ENCODE measurements at places on chromosomes 5 and 9.

GRCh38 chr5:132322266-132322665 lies 28.1 kb downstream of the SLC22A4 start:
- no peak for DNase-seq

- DNase-seq: no peak
These were observed 42.0 kb downstream of the CSF1R start for GRCh38 chr5:150044329-150044681.

DNA sequence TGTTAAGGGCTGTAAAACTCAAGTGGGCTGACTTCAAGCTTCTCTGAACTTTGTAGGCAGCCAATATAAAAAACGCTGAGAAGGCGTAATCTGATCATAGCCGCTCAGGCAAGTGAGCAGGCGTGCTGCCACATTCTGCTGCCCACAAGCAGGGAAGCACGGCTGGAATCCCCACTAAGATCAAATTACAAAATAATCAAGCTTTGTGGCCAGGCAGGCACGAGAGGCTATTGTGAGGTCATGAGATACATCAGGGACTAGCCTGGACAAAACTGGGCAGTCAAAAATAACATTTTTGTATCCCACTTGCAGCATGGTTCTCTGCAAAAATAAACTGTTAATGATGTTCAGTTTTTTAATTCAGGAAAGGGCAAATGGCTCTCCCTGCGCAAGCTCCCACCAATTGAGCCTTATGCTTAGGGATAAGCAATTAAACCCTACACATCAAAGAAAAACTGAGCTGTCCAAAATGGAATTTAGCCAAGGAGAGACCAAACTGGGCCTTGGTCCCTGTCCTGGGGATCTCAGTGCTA lies 64.0 kb downstream of the POU5F2 start:
- no peak for DNase-seq

DNA sequence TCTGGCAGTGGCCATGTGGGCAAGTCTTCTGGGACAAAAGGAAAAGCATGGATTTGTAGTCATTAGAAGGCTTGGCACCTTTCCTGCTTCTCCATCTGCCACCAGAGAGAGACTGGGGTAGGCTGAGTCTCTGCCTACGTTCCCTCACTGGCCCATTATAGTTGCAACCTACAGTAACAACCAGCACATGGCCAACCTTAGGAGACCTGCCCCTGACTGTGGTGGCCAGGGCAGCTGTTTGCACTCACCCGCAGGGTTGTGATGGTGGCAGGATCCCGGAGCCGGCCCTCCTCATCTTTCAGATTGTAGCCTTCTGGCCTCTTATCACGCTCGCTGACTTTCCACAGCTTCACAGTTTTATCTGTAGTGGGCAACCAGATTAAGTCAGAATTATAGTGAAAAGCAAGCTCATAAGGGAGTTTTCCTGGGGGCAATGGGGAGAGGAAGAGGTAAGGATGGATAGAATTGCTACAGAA lies 174.9 kb upstream of the GPR151 start:
- no peak for DNase-seq

DNA sequence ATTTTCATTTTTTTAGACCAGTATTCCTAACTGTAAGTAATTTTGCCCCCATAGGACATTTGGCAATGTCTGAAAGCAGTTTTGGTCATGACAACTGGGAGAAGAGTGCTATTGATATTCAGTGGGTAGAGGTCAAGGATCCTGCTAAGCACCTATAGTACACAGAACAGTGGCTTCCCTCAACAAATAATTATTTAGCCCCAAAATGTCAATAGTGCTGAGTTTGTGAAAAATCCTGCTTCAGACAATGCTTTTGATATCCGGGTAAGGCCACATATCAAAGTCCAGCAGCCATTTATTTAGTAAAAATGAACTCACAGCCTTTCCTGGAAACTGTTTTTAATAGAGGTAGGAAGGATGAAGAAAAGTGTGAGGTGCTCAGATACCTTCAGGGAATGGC lies 8.1 kb upstream of the TARS1 start:
- no peak for DNase-seq

- DNase-seq: no peak
These were observed 116.0 kb downstream of the NMUR2 start for GRCh38 chr5:152288917-152289595.

DNA sequence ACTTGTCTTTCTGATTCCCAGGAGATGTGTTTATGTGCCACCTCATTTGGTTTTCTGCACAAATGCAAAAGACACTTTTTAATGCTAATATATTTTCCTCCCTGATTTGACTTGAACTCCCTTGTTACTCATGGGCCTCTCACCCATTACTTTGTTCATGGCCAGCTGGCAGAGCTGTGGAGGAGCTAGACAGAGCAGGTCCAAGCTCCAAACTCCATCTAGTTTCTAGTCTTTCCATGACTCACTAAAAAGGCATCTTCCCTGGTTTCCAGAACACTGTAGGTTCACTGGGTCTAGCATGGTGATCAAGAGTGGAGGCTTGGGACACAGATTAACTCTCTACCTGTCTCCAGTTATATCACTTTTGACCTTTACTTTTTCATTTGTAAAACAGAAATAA lies 161.0 kb upstream of the SLC28A3 start:
- DNase-seq: no peak

DNA sequence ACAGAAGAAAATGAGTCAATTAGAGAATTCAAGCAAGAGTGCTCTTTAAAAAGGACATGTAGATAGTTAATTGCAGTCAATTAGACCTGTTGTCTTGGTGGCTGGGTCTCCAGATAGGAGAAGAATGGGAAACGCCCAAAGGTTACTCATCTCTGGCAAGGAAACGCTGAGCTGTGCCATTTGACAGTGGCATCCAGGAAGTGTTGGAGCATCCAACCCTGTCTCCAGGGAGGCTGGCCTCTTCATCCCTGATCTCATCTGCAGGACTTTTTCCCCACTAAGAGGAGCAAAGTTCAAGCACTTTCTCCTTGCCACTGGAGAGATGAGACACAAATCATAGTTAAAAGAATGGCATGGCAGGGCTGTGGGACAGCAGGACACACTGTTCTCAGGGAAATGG lies 111.7 kb upstream of the MSX2 start:
- DNase-seq: no peak

GRCh38 chr9:109411069-109411761 lies 86.9 kb downstream of the PTPN3 start:
- peak; percentile 27 for DNase-seq

DNA sequence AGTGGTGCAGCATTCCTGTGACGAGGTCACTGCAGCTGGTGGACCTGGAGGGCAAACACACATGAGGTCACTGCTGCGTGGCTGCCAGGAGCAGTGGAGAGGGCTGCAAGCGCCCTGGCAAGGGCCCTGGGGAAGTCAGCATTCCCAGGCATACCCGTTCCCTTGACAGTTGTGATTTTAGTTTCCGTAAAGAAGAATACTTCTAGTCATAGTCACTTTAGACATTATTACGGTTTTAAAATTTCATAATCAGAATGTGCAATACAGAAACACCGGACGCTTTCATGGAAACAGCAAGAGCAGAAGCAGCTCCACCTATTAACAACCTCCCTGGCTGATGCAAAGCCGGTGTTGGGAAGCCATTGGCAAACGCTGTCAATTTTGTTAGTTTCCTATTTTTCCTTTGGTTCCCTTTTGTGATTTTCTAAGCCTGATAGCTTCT lies 129.8 kb downstream of the GADD45G start:
- DNase-seq: no peak

DNA sequence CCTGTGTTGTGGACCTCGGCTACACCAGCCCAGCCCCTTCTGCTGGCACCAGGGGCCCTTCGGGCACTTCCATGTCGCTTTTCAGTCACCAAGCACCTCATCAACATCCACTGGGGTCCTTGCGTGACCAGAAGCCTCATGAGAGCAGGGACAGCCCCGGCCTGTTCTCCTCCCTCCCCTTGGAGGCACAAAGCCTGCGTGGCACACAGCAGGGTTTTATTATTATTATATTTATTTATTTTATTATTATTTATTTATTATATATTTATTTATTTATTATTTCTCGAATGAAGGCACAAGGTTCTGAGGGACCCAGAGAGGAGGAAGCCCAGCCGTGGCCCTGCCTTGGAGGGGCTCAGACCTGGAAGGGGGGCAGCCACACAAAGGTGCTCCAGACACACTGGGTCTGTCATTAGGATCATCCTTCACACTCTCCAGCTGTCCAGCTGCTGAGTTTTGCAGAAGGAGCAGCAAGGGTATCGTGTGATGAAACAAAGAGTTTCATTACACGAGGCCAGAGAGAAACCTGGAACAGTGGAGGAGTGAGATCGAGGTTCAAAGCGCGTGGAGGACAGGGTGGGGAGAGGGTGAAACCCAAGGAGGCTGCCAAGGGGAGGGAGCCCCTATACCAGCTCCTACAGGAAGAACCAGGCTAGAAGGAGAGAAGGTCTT lies 5.2 kb downstream of the VAV2 start:
- no peak for DNase-seq

GRCh38 chr9:138120072-138120471 lies 242.5 kb downstream of the CACNA1B start:
- DNase-seq: no peak

GRCh38 chr9:76984486-76984885 lies 35.0 kb upstream of the FOXB2 start:
- DNase-seq: no peak

- DNase-seq: no peak
These were observed 118.7 kb downstream of the DROSHA start for GRCh38 chr5:31413030-31413812.

DNA sequence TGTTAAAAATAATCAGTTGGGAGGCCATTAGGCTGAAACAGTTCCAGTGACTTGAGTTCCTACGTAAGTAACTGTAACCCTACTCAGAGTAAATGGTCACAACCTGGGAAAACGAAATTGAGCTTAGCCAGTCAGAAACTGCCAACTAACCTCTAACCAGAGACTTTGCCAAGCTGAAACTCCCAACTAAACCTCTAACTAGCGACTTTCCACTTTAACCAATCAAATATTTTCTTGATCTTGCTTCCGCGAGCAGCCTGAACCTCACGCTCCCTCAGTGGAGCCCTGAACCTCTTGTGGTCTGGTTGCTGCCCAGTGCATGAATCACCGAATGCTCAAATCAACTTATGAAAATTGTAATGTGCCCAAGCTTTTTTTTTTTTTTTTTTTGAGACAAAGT lies 156.2 kb downstream of the MED10 start:
- DNase-seq: no peak

- DNase-seq: no peak
These were observed 63.2 kb downstream of the SYK start for GRCh38 chr9:90864779-90865178.

- DNase-seq: no peak
These were observed 17.0 kb downstream of the BTF3 start for GRCh38 chr5:73515232-73515631.

GRCh38 chr5:121969660-121970295 lies 8.0 kb downstream of the SRFBP1 start:
- no peak for DNase-seq

DNA sequence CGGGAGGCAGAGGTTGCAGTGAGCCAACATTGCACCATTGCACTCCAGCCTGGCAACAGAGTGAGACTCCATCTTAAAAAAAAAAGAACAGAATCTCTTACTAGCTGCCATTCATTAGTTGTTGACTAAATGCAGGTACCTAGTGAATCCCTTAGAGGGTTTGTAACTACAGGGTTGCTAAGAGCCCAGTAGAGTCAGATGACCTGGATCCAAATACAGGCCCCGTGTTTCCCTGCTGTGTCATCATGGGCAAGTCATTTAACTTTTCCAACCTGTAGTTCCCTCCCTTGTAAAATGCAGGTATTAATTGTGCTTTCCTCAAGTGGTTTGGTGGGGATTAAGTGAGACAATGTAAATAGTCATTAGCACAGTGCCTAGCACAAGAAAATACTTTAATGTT lies 32.8 kb downstream of the PLAC8L1 start:
- DNase-seq: no peak

DNA sequence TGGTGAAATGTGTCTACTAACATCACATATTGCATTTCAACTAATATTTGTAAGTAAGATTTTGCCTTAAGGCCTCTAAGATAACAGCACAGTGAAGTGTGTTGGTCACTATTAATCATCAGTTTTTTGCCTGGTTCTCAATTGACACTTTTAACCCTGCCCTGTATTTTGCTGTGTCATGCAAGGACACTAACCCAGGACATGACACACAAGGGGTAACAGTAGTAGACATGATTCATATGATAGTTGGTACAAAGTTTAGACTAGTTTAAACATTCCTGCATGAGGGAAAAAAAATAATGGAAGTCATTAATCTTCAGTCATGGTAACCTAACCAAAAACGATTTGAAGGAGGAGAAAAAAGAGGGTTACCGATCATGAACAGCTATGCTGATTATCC lies 207.0 kb downstream of the DEPDC1B start:
- no peak for DNase-seq

DNA sequence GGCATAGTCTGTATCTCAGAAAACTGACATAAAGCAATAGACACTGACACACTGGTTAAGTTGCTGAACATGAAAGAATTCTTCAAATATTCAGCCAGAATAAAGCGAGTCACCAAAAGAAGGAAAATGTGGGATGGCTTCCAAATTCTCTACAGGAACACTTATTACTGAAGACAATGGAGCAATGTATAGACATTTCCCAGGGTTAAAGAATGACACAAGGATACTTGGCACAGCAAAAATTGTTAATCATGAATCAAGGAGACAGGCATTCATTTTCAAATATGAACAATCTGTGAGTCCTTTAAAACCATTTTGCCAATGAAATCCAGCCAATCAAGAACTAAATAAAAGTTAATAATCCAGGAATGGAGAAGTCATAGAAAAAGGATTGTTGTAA lies 92.5 kb downstream of the MTX3 start:
- DNase-seq: no peak

- no peak for DNase-seq
These were observed 228.0 kb upstream of the KIF2A start for GRCh38 chr5:62077823-62078550.

DNA sequence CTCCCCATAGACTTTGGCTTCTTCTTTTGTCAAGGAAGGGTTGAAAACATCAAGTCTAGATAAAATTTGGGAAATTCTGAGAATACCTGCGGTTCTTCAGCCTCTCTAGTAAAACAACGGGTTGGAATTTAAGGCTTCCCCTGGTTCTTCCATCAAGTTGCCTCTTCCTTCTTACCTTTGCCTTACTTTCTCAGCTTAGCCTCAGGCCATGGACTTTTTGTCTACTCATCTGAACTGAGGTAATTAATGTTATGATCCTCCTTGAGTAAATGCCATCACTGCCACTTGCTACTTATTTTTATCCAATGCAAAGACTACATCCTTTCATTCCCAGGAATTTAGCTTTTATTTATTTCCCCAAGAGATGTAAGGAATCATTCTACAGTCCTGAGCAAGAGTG lies 184.4 kb downstream of the MPDZ start:
- no peak for DNase-seq

- no peak for DNase-seq
These were observed 197.1 kb downstream of the TTLL11 start for GRCh38 chr9:121895818-121896544.

GRCh38 chr9:130478736-130479575 lies 34.2 kb downstream of the ASS1 start:
- DNase-seq: no peak
